ENCODE measurements at places on chromosomes 4 and X. TPM values are rescaled to one million over a fixed set of nuclear protein-coding genes. Genes with fewer than 3 reads are reported as not detected.

TLR8 gene
- total RNA-seq, result not detected

MTNR1A gene
- total RNA-seq, result not detected

DIPK2B gene
- 0.15 TPM for total RNA-seq

ELF4 gene
- total RNA-seq, result 9.7 TPM

GLUD2 gene
- total RNA-seq, result 2.2 TPM

NR3C2 gene
- total RNA-seq, result 4.8 TPM

SNX25 gene
- 23.5 TPM for total RNA-seq

RPS3A gene
- 2,829 TPM for total RNA-seq

IRS4 gene
- not detected for total RNA-seq

CSAG1 gene
- not detected for total RNA-seq

CLCN4 gene
- total RNA-seq, result 5.8 TPM

TMEM144 gene
- 6.8 TPM for total RNA-seq

MGAT4D gene
- total RNA-seq, result under 0.01 TPM

CNKSR2 gene
- total RNA-seq, result 0.66 TPM

FRMPD3 gene
- total RNA-seq, result under 0.01 TPM

AADAT gene
- total RNA-seq, result 3.9 TPM

Data from smooth muscle cell of trachea (primary cell).